SK-N-SH treated with all-trans-retinoic acid at 6 μM for 48 hours (cell line): ENCODE measurements at places on chromosomes 11 and 22.

DNA sequence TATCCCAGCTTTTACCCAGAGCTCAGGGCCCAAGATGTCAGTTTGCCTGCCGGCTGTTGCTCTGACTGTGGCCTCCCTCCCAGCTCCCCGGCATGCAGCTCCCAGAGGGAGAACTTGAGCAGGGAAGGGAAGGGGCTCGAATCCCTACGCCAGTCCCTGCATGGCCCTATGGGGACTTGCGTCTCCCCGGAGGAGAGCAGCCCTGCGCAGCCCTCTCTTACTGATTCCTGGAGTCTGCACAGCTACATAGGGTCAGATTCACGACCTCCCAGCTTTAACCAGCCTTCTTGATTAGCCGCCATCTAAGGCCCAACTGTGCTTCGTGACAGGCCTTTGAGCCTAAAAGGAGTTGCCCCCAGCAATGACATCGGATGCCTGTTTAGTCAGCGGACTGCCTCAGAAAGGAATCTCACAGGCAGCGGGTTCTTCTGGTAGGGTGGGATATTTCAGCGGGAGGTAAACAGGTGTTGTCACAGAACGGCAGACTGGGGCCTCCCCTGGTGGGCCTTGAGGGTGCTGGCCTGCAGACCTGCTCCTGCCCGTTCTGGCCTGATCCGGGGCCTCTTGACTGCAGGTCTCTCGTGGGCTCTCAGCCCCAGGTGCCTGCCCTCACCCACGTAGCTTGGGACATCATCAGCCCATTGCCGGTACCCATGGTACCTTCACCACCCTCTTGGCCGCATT lies 43.8 kb upstream of the KCNQ1OT1 start:
- no peak for ATAC-seq

DNA sequence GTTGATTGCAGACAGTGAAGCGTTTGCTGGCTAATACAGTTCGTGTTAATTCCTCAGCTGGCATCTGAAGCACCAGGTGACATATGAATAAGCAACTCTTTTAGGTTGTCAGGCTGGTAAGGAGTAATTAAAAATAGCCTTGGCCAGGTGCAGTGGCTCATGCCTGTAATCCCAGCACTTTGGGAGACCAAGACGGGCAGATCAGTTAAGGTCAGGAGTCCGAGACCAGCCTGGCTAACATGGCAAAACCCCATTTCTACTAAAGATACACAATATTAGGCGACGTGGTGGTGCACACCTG lies 74.9 kb downstream of the CECR2 start:
- ATAC-seq, result no peak

DNA sequence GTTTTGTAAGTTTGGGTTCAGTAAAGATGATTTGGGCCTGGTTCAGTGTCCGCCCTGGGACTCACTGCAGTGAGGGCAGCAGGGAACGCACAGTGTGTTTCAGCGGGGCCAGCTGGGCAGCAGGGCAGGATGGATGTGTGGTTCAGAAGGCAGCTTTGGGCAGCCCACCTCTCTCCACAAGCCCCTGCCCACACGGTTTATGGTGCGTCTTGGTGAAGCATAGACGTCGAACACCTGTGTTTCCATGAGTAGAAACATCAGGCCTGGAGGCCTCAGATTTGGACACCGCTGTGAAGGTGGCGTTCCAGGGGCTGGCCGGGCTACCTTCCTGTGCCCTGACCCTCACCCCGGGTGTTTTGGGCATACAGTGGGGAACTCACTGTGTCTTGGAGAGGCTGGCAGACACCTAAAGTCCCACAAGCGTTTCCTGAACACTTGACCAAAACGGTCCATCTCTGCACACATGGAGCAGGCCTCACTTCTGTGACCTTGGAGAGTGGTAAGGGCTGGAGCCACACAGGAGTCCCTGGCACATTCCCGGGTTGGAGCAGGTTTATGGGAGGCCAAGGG lies 59.0 kb downstream of the ST14 start:
- no peak for ATAC-seq

GRCh38 chr22:30217698-30218560 lies 28.6 kb downstream of the LIF start:
- peak; percentile 73 for ATAC-seq

DNA sequence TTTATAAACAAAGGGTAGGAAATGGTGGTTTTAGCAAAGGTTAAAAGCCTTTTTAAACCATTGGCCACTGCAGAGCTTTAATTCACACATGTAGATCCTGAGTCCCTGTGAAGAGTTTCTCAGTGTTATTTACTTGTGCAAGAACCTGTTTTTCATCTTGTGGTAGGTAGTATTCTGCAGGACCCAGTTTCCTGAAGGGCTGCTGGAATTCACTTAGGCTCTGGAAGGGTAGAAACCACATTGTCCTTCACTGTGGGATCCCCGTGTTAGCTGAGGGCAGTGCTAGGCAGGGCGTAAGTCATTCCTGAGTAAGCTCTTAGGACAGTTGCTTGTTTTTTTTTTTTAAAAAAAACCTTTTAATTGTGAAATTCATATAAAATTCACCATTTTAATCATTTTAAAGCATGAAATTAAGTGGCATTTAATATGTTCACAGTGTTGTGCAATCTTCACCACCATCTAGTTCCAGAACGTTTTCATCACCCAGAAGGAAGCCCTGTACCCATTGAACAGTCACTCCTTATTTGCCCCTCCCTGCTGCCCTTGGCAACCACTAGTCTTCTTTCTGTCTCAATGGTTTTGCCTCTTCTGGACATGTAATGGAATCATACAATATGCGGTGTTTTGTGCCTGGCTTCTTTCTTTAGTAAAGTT lies 77.7 kb downstream of the C22orf31 start:
- no peak for ATAC-seq
